ENCODE measurements at places on chromosomes 11 and 22.

- DNase-seq, result no peak
Observed at GRCh38 chr22:38471237-38471636, 3.3 kb downstream of the KDELR3 start.

GRCh38 chr11:23509821-23510220 is 649.5 kb upstream of the CCDC179 start:
- no peak for DNase-seq

DNA sequence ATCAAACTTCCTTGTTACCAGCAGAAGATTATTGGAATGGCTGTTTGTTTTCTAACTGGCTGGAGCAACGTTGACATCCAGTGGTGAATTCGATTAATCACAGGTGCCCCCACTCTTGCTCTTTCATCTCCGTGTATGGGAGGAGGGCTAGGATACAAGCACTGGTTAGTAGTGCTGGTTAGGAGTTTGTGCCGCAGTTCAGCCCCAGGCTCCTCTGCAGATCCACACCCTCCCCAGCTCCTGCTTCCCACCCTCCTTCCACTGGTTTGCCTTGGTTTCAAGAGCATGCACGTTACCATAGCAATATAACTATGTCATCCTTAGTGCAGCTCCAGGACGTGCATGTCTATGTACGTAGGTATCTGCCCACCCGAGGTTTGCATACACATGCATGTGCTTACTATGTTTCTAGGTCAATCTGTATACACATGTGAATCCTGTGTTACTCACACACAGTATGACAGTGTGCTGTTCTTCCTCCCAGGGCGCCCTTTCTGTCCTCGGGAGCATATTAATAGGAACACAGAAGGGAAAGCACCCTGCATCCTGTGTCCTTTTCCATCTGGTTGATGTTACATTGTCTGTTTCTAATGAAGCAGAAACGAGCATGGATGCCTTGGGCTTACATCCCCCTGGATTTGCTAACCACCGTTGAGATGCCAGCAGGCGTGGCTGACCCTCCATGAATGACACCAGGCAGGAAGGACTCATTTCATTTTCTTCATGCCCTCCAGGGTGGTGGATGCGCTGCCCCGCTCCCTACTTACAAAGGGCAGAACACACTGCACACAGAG is 539.3 kb downstream of the OPCML start:
- no peak for DNase-seq

- DNase-seq, result no peak
Observed at GRCh38 chr11:2992997-2993325, 832 bp upstream of the NAP1L4 start.

DNA sequence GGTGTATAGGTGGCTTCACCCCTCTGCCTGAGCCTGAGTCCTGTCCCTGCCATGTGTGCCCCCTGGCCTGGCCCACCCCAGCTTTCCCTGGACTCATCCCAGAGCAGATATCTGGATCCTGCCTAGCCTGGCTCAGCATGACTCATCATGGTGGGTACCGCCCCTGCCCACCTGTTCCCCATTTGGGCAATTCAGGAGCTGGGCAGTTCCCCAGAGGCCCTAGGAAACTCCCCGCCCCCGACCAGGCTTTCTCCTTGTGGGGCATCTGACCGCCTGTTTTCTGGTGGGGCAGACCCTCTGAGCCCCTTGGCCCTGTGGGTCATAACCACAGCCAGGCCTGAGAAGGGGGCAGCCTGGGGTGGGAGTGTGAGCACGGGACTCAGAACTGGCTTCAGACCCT is 4.4 kb downstream of the TSPO start:
- no peak for DNase-seq

GRCh38 chr22:18970176-18970947 is 34.3 kb upstream of the PRODH start:
- no peak for DNase-seq

- no peak for DNase-seq
Observed at GRCh38 chr11:15113381-15113780, 1.3 kb upstream of the INSC start.
